Stimulated activated CD4-positive, alpha-beta T cell treated with anti-CD3 and anti-CD28 coated beads, Interleukin-4, amount 100 ng/mL, for 4 hours (primary cell): ENCODE measurements at places on chromosomes 1 and 21.

DNA sequence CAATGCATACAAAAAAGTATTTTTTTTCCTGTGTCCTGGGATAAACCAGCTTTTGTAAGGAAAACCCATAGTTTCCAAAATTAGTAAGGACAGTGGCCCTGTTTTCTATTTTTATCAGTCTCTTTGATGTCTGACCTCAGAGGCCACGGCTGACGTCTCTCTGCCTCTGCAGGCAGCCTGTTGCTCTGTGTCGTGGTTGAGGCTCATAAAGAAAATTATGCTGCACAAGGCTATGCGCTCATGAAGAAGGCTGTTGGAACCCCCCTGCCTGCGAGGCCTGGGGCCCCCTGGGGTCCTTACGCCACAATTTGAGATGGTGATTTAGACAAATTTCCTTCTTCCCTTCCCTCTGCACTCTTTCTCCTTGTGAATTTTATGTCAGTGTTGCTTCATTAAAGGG lies 48.9 kb downstream of the AGPAT3 start:
- no peak for DNase-seq

- DNase-seq = no peak
These were observed 272.4 kb downstream of the TPR start for GRCh38 chr1:186102547-186103148.

- peak; percentile 17 for DNase-seq
These were observed 18.5 kb upstream of the SAMD11 start for GRCh38 chr1:905071-905749.

GRCh38 chr1:48611841-48612240 lies 139.8 kb upstream of the SPATA6 start:
- DNase-seq = no peak

GRCh38 chr1:246934765-246935164 lies 3.0 kb upstream of the AHCTF1 start:
- DNase-seq = no peak

DNA sequence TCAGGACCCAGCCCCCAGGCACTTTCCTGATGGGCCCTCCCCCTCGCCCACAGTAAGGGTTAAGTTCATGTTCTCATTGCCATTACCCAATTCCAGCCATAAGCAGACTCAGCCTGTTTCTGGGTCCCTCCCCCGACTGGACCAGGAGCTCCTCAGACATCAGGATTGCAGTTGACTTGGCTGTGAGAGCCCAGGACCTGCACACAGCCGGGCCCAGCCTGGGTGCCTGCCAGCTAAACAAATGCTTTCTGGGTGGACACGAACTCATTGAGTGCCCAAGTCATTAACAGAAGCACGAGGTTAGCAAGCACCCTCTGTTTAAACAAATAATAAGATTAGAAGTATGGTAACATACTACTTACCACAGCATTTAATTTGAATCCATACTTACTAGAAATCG lies 147.9 kb upstream of the POU3F1 start:
- DNase-seq = no peak
